Bronchial epithelial cell (primary cell): ENCODE measurements at places on chromosomes 16 and 17.
A peak's percentile ranks its signal among the peaks of the same experiment; 100 is the strongest.

GRCh38 chr17:75504347-75505151, 10.8 kb downstream of the CASKIN2 start:
- DNase-seq = peak; percentile 20

- DNase-seq = no peak
These were observed 4.4 kb upstream of the ZNF469 start for GRCh38 chr16:88378401-88378800.

DNA sequence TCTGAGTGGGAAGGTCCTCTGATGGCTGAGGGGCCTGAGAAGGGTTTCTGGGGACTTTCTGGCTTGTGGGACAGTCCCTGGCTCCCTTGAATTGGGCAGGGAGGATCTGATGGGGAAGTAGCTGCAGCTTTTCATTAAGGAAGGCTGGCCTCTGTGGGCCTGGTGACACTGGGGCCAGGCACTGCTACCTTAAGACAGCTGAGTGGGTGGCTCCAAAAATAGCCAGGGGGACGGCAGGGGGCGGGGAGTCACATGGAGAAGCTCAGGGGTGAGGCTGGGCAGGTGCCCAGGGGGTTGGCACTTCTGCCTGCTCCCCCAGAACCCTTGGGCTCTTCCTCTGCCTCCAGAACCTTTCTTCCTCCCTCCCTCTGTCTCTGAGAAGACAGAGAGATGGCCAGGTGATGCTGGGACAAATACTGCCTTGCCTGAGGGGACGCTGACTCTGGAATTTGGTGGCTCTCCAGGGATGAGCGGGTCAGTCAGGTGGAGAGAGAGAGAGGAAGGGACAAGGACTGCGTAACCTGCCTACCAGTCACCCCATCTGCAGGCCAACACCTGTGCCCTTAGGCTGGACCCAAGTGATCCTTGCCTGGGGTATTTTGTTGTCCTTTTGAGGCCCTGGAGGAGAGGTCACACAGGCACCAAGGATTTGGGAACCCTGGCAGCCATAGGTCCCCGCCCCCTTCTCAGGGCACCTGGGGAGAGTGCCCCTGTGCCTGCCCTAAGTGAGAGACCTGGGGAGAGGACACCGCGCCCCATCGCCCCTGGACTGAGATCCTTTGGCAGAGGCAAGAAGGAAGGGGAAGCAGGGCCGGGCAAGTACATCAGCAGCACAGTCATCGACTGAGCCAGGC, 1.7 kb upstream of the SGCA start:
- DNase-seq = no peak

DNA sequence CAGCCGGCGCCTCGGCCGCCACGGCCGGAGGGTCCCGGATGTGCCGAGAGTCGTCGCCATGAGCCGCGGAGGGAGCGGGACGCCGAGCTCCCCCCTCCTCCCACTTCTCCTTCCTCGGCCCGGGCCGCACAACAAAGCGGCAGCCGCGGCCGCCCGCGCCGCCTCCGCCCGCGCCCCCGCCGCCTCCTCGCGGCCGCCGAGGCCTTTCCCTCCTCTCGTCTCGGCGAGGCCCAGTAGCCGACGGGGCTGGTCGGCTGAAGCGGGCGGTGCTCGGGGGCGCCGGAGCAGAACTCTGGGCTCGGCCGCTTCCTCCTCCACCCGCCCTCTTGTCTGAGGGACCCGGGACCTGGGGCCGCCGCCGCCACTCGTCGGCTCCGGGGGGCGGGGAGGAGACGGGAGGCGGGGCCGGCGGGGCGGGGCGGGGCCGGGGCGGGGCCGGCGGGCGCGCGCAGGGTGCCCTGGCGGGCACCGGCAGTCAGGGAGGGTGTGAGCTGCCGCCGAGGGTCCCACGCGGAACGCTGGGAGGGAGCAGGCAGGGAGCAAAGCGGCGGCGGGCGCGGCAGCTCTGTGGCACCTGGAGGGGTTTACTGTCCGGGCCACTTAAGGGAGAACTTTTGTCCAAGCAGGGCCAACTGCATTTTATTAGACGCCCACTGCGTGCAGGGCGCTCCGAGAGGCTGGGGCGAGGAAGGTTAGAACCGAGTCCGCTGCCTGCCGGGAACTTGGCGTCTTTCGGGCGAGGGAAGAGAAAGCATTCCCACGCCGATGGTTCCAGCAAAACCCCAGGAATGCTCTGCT, at the start of gene SMURF2:
Gene SMURF2 (minus strand): TSS at position 332 of the 798 bp plus-strand sequence. CDS start 427 bp downstream, outside the sequence.
- DNase-seq = peak; percentile 4

DNA sequence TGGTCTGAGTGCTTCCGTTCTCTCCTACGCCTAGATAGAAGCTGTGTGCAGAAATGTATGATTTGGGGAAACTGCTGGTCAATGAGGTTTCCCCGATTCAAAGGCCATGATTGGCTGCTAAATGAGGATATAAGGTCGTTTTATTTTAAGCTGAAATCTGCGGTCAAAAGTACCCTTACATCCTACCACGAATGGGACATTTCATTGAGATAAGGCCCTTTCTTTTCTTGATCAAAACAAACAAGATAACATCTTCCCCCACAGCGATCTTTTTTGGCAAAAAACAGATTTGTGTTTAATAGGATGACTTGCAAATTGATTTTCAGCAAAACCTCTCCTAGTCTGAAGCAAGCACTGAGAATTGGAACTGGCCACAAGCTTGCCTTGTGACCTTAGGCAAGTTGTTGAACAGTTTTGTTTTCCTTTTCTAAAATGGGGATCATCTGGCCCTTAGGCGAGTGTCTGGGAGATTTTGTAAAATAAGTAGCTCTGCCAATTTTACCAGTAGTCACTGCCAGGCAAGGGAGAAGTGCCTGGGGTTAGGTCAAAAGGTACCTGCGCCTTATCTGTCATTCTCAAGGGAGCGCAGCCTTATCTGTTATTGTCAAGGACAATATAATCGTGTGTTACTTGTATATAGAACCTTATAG, 635 bp downstream of the SCPEP1 start:
- DNase-seq = peak; percentile 17

DNA sequence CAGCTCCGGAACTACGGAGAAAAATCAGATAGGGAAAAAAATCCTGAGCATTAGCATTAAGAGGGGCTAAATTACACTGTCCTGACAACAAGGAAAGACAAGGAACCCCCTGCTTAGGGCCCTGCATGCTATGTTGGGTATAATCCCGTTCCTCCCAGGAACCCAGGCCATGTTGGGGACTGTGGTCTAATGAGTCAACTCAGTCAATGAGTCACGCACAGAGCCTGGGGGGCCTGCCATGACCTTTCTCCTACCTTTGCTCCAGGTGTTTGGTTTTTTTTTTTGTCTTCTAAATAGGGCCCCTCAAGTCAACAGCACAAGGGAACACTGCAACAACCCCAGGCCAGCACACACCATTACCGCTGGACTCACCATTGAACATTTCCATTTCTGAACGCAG, 8.9 kb upstream of the ZNF200 start:
- DNase-seq = peak; percentile 37

- DNase-seq = no peak
These were observed 195.5 kb downstream of the RAB11FIP4 start for GRCh38 chr17:31586946-31587345.

- no peak for DNase-seq
These were observed 331.2 kb downstream of the MAF start for GRCh38 chr16:79269211-79269863.

GRCh38 chr17:36094232-36094631, 4.3 kb upstream of the CCL3 start:
- no peak for DNase-seq

DNA sequence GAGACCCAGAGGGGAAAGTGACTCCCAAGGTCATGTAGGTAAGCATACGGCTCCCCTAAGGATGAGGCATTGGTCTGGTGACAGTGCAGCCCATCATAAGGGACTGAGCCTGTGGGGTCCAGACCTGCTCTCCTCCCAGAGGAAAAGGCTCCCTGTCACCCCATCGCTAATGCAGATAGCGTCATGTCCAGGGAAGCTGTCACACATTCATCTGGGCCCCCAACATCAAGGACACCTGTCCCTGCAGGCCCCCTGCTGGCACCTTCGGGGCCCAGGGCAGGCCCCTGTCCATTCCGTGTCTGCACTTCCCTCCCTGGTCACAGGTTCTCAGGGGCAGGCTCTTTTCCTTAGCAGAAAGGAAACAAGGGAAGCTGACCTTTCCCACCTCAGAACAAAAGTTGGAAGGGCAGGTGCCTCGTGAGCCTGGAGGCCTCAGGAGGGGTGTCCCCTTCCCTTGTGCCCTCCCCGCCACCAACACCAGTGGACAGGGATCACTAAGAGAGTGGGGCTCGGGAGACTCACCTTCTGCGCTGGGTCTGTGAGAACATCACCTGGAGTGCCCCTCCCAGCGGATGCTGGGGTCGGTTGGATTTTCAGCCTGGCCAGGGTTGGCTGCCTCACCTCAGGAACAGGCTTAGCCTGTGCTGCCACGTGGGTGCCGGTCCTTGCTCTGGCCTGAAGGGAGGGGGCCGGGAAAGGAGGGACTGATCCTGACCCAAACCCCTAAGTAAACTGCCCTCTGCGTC, 17.3 kb upstream of the LASP1NB start:
- peak; percentile 8 for DNase-seq

DNA sequence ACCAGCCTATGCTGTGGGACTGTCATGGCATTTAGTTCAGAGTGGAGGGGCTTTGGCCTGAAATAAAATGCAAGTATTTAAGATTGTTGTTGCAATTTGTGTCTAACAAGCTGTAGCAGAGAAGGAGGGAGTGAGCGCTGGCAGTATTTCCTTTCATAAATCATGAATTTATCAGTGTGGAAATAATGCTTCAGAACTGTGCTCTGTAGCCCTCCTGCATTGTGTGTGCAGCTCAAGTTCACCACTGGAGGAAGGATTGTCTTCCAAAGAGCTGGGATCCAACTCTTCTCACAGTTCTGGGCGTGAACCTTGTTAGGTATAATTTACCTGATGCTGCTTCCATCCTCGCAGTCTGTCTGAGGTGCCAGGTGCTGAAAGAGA, 15.1 kb downstream of the SNX11 start:
- DNase-seq = no peak

- no peak for DNase-seq
These were observed 688 bp downstream of the CA10 start for GRCh38 chr17:52157603-52158449.

DNA sequence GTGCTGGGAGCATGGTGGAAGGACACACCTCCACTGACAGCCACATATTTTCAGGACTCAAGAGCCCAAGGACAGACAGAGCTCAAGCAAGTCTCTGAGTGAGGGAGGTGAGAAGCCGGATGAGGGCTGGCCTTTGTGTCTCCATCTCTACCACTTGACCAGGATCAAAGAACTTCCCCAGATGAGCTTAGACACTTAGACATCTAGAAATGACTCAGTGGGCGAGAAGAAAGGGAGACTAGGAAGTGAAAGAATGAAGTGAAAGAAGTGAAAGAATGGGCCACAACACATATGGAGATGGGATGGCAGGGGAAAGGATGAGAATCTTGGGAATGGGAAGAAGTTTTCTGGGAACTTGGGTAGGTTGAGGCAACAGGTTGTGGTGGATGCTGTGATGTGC, 274.9 kb upstream of the CCL2 start:
- DNase-seq = no peak

DNA sequence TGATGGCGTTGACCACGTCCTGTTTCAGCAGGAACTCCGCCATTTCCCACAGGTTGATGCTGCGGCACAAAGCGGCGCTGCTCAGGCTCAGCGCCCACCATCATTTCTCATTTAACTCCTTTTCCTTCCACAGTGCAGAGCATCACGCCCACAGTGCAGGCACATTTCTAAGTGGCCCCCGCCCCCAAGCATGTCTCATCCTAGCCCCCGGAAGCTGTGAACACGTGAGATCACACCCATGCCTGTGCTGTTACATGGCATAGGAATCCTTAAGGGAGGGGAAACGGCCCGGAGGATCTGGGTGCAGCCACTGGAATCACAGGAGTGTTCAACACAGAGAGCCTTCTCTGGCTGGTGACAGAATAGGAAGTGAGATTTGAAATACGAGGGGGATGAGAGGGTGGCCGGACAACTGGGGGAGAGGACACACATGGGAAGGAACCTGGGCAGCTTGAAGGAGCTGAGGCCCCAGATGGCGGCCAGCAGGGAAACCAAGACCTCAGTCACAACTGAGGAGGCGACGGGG, 4.7 kb downstream of the NAGPA start:
- no peak for DNase-seq

- no peak for DNase-seq
These were observed 1631.8 kb downstream of the CDH8 start for GRCh38 chr16:60404401-60404800.

GRCh38 chr17:18184143-18185031, 759 bp downstream of the ALKBH5 start:
- no peak for DNase-seq

DNA sequence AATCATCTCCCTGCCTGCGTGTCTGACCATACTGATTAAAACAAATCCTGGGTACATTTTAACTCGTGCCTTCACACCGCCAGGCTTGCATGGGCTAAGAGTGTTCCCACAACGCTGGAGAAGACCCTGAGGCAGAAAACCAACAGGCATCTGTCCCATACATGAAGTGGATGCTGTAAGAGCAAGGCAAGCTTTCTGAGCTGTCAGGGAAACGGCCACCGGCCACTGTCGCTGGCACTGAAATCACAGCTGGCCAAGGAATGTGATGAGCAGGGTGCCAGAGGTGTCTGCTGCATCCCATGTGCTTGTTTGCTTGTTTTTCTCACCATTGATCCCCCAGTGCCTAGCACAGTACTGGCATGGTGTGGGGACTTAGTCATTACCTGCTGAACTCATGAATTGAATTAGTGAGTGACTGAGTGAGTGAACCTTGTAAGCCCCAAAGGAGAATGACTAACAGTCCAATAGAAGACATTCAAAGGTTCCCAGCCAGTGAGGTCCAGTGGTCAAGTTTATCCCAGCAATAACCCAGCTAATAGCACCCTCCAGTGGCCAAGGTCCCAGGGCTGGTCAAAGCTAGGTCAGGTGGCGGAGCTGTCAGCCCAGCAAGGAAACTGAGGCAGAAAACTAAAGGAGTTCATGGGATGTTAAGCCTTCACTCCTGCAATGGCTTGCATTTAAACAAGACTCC, 92.7 kb upstream of the CDH5 start:
- peak; percentile 65 for DNase-seq

DNA sequence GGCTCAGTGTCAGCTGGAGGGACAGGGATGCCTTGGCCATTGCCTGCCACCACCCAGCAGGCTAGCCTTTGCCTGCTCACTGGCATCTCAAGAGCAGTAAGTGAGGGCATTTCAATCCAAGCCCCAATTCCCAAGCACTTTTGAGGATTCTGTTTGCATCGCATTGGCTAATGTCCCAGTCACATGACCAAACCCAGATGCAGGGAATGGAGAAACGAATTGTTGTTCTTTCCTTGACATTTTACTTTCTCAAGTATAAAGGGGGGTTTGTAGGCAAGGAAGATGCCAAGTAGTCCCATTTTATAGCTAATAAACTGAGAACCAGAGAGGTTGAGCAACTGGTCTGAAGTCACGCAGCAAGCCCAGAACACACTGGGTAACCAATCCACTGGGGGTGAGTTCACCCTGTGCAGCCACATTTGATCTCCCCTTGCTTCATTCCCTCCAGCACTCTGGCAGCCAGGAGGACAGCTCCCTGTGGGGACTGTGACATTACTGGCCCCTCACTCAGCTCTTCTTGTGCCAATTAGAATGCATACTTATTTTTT, 193.8 kb upstream of the CACNG3 start:
- DNase-seq = no peak
